Activated T-helper 2 cell treated with anti-CD3 and anti-CD28 coated beads, Interferon-gamma antibody, Interleukin-2, Interleukin-4, amounts not matched to agents 10 μg/mL and 5 μg/mL and 100 μg/mL, durations not matched to agents 14 hours and 24 hours and 36 hours (primary cell): ENCODE measurements at places on chromosomes 11 and 22.

GRCh38 chr11:2452321-2453012 is 7.7 kb downstream of the KCNQ1 start:
- no peak for DNase-seq

- no peak for DNase-seq
These were observed 120.3 kb downstream of the ETS1 start for GRCh38 chr11:128467041-128467440.

GRCh38 chr11:1317432-1317831 is 8.0 kb upstream of the TOLLIP start:
- no peak for DNase-seq

DNA sequence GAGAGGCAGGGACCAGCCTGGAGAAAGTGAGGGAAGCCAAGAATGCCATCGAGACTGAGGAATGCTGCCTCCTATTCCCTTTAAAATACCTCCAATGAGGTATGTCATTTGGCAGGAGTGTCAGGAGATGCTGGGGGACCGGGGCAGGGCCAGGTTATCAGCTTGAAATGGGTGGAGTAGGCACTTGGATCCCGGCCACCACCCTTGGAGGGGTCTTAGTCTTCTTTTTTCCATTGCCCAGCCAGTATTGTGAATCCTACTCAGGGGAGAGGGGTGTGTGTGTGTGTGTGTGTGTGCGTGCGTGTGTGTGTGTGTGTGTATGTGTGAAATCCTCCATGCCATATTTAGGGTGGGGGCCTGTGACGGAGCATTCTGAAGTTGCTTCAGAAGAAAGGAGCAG is 116.2 kb downstream of the ZBTB16 start:
- no peak for DNase-seq

DNA sequence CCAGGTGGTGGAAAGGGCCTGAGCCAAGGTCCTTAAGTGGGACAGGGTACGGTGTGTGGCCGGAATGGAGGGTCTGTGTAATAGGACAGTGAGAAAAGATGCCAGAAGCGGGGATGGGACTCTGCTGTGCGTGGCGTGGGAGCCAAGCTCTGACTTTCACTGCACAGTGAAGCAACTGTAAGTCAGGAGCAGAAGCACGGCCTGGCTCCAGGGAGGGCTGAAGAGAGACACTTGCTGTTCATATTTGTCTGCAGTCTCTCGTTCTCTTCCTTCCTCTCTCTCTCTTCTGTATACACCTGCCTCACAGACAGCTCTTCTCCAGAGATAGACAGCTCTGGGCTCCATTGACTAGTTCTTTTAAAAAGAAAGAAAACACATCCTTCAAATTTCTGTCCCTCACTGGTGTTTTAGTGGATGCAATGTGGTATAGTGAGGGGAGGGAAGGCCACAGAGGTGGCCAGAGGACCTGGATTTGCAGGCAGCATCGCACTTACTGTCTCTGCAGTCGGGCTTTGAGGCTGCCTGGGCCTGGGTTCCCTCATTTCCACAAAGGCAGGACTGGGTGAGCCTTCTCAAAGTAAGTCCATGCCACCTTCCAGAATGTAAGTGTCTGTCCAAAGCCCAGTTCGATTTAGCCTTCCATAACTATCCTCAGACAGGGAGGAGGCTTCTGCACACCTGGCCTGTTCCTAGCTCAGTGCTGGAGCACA is 2.1 kb downstream of the IL17RA start:
- DNase-seq, result no peak

GRCh38 chr11:30585125-30585891 is 845 bp downstream of the MPPED2 start:
- no peak for DNase-seq

DNA sequence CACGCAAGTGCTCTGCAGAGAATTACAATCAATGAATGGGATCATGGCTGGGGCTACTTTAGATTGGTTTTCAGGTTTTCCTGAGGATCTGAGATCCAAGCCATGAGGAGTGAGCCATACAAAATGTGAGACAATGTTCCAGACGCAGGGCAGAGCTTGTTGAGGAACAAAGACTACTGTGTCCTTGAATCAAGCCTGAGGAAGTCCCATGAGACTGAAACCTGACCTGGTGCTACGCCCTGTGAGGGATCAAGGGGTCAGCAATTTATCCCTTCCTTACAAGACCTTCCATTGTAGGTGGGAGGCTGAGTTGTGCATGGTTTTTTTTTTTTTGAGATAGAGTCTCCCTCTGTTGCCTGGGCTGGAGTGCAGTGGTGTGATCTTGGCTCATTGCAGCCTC is 2.1 kb downstream of the INCENP start:
- DNase-seq, result no peak

GRCh38 chr11:118144301-118145268 is 8.0 kb downstream of the SCN4B start:
- no peak for DNase-seq

GRCh38 chr11:129298988-129299387 is 76.7 kb upstream of the BARX2 start:
- DNase-seq, result no peak

GRCh38 chr11:36165621-36166397 is 123.4 kb downstream of the COMMD9 start:
- no peak for DNase-seq

DNA sequence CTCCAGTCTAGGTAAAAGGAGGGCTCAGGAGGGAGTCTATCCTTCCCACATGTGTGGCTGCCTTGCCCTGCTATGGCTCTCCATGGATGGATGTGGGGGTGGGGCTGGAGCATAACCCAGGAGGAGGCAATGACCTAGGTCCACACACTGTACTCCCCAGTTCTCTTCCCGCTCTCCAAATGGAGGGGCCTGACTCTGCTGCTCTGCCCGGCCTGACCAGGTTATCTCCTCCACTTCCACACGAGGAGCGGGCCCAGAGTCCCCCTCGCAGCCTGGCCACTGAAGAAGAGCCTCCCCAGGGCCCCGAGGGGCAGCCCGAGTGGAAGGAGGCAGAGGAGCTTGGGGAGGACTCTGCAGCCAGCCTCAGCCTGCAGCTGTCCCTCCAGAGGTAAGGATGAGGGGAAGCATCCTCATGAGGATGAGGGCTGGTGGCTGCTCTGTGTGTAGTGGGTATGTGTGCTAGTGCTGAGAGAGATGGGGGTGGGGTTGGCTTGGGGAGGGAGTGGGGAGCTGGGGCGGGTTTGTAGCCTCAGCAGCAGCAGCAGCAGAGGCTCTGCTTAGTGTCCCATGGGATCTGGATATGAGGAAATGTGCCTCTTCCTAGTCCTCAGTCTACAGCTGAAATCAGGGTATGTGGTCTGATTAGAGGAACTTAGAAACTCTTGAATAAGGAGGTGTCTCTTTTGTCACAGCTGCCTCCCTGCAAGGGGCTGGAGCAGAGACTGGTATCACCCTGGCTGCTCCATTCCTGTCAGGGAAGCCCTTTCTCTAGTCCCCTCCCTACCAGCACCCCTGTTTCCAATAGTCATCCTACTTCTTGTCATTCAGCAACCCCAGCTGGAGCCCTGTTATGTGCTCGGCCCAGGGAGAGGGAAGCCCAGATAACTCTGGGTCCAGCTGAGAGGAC is 54.1 kb downstream of the CEP164 start:
- DNase-seq, result no peak

DNA sequence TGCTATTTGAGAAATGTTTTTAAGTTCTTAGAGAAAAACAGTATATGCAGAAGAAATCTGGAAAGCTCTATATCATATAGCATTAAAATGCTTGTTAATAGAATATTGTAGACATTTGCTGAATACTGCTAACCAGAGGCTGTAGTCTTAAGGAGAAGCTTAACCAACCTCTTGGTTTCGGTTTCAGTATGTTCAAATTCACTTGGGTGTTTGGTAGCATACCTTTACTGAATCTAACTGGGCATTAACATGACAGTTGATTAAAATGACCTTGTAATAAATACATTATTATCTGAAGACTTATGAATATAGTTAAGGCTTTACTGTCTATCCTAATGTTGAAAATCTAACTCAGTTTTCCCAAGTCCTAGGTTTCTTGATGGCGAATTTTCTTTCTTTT is 5.4 kb downstream of the PCF11 start:
- no peak for DNase-seq

GRCh38 chr22:49771266-49772065 is 56.2 kb downstream of the BRD1 start:
- no peak for DNase-seq

GRCh38 chr11:110075105-110075846 is 17.9 kb upstream of the ZC3H12C start:
- no peak for DNase-seq

DNA sequence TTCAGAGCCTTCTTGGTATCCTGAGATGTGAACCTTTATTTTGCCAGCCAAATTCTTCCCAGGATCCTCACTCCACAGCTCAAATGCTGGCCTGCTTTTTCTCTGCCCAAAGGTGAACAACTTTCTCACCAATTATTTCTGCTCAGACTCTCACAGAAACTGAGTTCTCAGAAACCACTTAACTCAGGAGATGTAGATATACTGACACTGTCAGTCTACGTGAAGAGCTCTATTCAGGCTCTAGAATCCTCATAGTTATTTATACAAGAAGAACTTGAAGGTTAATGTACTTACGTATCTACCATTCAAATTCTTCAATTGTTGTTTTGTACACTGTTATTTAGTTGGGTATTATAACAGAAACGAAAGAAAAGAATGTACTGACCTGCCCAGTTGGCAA is 666.1 kb downstream of the CNTN5 start:
- no peak for DNase-seq

DNA sequence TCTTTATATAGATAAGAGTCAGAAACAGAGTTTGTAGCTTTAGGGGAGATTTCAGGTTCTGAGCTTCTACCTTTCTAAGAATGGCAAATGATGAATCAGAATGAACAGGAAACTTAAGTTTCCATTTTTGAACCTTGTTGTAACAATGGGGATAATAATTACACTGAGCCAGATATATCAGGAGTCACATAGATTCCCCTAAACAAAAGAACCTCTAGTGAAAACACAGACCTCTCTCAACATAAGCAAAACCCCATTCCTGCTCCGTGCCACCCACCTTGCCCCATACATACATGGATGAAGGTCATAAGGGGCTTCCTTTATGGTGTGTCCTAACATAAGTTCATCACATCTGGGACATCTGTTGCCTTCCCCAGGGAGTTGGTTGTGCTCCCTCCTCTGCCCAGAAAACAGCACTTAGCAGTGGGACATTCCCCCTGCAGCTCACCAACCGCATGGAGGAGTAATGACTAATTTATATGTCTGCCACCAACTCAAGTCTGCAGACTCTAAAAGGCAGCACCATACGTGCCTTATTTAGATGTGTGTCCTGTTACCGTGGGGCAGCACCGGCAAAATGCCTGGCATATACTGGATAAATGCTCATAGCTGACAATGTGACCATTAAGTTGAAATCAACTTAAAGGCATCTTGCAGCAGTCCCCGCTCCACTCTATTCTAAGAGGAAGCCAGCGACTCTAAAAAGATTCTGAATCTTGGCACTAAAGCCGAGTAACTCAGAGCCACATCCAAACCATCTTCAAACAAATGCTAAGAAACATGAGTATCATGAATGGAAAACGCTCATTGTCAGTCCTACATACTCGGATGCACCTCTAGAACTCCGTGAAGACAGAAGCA is 8.0 kb downstream of the JAML start:
- DNase-seq, result no peak

DNA sequence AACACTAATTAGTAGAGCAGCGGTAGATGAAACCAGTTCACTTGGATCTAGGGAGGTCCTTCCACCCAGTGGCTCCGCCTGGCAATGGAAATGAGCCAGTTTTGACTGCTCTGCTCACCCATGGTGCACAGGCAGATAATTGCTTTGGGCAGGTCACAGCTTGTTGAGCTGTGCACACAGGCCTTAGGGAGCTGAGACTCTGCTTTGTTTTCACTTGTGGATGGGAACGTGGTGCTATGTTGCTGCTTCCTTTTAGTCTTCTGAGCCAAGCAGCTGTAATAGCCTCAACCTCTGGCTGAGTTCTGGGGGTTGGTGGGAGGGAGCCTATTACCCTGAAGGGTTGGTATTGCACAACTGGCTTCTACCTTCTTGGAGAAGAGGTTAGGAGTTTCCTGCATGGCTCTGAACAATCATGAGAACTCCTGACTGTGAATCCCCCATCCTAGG is 262.3 kb upstream of the MTNR1B start:
- no peak for DNase-seq

GRCh38 chr11:118914178-118914918 is 11.4 kb downstream of the BCL9L start:
- DNase-seq, result peak; percentile 52

- no peak for DNase-seq
These were observed 25.2 kb downstream of the LRRC74B start for GRCh38 chr22:21070690-21071615.

DNA sequence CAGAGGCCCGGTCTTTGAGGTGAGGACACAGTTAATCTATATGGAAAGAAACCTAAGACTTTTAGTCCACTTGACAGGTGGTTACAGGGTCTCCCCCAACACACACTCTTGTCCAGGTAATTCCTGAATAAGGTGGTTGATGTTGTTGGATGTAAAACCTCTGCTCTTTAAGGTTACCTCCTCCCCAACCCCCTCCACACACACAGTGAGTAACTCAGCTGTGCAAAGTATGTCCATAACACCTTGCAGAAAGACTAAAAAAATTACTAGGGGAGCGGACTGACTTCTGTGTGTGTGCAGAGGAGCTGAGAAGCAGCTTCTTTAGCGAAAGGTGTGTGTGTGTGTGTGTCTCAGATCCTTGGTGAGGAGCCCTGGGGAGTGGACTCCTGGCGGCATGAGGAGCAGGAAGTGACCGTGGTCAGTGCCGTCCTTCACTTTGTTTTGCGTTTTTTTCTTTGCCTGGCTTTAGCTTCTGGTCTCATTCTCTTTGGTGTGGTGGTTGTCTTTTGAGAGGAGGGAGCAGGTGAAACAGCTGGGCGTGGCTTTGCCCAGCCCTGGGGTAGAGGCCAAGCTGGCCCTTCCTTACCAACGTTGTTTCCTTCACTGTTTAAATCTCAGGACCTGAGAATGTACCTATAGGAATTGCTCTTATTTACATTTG is 1.7 kb downstream of the ZBED4 start:
- DNase-seq, result no peak

GRCh38 chr11:1733716-1734640 is 16.4 kb downstream of the IFITM10 start:
- no peak for DNase-seq

DNA sequence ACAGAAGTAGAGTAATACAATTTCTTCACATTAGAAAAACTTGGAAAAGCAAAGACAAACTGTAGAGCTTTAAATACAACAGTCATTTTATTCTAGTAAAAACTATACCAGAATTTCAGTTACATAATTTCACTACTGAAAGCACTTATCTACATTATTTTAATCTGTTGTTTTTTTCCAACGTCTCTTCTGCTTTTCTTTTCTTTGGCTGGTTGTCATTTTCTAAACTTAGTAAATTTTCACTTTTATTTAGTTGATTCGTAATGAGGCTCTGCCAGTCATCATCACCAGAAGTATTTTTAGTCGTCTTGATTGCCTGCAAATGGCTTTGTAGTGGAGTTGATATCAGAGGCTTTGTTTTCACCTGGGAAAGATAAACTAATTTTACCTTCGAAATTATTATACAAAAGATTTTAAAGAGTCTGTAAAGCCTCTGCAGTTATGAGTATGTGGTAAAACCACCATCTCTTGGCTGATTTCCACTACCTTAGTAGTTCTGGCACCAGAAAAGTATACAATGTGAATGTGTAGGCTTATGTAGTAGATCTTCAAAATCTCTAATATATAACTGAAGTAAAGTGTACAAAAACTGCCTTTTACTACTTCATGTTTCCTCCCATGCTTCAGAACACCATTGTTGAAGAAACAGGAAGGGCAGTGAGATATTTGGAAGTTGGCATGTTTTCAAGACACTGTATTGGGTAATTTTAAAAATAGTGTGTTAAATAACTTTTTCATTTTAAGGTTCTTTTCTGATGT is 19.2 kb downstream of the EIF3M start:
- no peak for DNase-seq

- no peak for DNase-seq
These were observed 222.4 kb upstream of the CNTN5 start for GRCh38 chr11:98798333-98798732.

GRCh38 chr11:68992743-68993255 is 12.0 kb upstream of the MRGPRD start:
- DNase-seq, result no peak
